ENCODE measurements at places on chromosomes 5 and 9.

GRCh38 chr5:147403651-147404640 is 105.9 kb downstream of the DPYSL3 start:
- no peaks in the 10 kb centered on the region for H3K27me3 ChIP-seq
- H3K4me1 ChIP-seq: peaks cover 56% of the 10 kb centered on the region
- DNase-seq: peak; percentile 93
- peaks cover 71% of the 10 kb centered on the region for H3K36me3 ChIP-seq
- no peak overlapping the region for H3K4me3 ChIP-seq
- H3K27ac ChIP-seq: peak overlapping the region; percentile 77

GRCh38 chr9:18632632-18633403 is 158.9 kb downstream of the ADAMTSL1 start:
- no peaks in the 10 kb centered on the region for H3K36me3 ChIP-seq
- DNase-seq: no peak
- peak overlapping the region; percentile 10 for H3K27ac ChIP-seq
- H3K27me3 ChIP-seq: no peaks in the 10 kb centered on the region

GRCh38 chr9:126456441-126457174 is 130.0 kb downstream of the MVB12B start:
- no peaks in the 10 kb centered on the region for H3K27me3 ChIP-seq
- H3K4me3 ChIP-seq: no peak overlapping the region
- DNase-seq: no peak
- H3K27ac ChIP-seq: no peak overlapping the region

DNA sequence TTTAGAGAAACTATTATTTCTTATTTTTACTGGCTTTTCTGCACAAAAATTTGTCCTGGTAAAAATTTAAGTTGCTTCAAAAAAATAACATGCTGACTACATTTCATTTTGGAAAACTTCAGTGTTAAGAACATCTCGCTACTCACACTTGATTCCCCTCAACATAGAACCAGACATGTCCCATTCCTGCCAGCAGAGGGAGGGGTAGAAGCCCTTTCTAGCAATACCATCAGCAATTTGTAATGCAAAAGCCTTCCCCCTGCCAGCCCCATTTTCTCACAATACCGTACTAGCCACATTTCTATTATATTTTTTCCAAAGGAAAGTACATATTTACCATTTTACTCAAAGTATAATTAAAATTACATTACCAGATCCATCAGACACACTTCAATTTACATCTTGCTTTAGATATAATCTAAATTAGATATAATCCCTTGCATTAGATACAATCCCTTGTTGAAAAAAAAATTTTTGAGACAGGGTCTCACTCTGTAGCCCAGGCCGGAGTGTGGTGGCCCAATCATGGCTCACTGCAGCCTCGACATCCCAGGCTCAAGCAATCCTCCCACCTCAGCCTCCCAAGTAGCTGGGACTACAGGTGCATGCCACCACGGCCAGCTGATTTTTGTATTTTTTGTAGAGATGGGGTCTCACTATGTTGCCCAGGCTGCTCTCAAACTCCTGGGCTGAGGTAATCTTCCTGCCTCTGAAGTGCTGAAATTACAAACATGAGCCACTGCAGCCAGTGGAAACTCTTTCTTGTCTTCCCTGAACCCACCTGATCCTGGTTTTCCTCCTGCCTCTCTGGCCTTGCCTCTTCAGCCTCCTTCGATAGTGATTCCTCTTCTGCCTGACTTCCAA is 39.6 kb upstream of the IDNK start:
- H3K4me1 ChIP-seq: no peaks in the 10 kb centered on the region
- no peak overlapping the region for H3K27ac ChIP-seq
- H3K27me3 ChIP-seq: no peaks in the 10 kb centered on the region
- DNase-seq: peak; percentile 70

- no peaks in the 10 kb centered on the region for H3K27me3 ChIP-seq
- H3K4me1 ChIP-seq: no peaks in the 10 kb centered on the region
- no peak for DNase-seq
- H3K4me3 ChIP-seq: no peak overlapping the region
These were observed 8.4 kb upstream of the FSD1L start for GRCh38 chr9:105439428-105439827.

- H3K36me3 ChIP-seq: no peaks in the 10 kb centered on the region
- H3K4me3 ChIP-seq: no peak overlapping the region
- DNase-seq: no peak
- H3K27ac ChIP-seq: no peak overlapping the region
These were observed 564.8 kb upstream of the WWC1 start for GRCh38 chr5:167726642-167727041.

GRCh38 chr5:81268521-81269196 is 32.7 kb upstream of the ZCCHC9 start:
- no peak for DNase-seq
- H3K27me3 ChIP-seq: no peaks in the 10 kb centered on the region
- no peak overlapping the region for H3K27ac ChIP-seq
- no peak overlapping the region for H3K4me3 ChIP-seq
- H3K4me1 ChIP-seq: no peaks in the 10 kb centered on the region
- no peaks in the 10 kb centered on the region for H3K36me3 ChIP-seq

- no peak for DNase-seq
- no peaks in the 10 kb centered on the region for H3K36me3 ChIP-seq
- H3K27me3 ChIP-seq: no peaks in the 10 kb centered on the region
- peaks cover 3% of the 10 kb centered on the region for H3K4me1 ChIP-seq
These were observed 231.4 kb downstream of the GLIS3 start for GRCh38 chr9:4068449-4068848.
